Activated naive CD4-positive, alpha-beta T cell (primary cell): ENCODE measurements at places on chromosomes 7 and 10.

DNA sequence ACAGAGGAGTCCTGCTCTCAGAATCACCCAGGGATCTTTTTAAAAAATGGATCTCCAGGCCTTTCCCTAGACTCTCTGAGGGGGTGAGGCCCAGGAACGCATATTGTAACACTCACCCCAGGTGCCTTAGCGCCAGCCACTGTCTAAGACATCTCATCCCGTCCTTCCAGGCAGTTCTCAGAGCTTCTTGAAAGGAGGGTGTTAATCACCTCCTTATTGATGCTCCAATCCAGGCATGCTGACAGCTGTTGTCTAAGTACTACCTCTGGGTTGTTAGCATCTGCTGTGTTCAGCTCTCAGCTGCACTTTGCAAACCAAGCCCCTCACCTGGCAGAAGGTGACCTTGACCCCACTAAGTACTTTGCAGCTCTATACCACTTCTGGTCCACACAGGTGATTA lies 36.0 kb downstream of the KIAA1549 start:
- no peak for DNase-seq

- DNase-seq: no peak
Measured at GRCh38 chr7:7719236-7719635, 829 bp upstream of the RPA3 start.

- DNase-seq: no peak
Measured at GRCh38 chr7:131011432-131011742, 277.4 kb upstream of the KLF14 start.

DNA sequence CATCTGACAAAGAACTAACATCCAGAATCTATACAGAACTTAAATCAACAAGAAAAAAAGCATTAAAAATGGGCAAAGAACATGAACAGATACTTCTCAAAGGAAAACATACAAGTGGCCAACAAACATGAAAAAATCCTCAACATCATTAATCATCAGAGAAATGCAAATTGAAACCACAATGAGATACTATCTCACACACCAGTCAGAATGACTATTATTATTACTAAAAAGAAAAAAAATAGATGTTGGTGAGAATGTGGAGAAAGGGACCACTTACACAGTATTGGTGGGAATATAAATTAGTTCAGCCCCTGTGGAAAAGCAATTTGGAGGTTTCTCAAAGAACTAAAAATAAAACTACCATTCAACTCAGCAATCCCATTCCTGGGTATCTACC lies 89.1 kb upstream of the ADO start:
- no peak for DNase-seq

DNA sequence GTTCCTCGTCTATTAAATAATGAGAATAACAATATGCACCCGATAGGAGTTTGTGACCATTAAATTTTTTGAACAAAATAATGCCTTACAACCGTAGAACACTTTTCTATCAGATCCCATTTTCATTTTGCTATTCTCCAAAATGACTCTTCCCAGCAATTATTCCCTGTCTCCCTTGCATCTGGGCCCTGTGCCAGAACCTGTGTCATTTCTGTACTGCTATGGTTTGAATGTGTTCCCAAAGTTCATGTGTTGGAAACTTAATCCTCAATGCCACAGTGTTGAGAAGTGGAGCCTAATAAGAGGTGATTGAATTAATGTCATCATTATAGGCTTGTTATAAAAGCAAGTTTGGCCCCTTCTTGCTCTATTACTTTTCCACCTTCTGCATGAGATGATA lies 33.2 kb upstream of the SMNDC1 start:
- DNase-seq: no peak

GRCh38 chr10:31090894-31091607 lies 59.4 kb upstream of the ZNF438 start:
- no peak for DNase-seq

DNA sequence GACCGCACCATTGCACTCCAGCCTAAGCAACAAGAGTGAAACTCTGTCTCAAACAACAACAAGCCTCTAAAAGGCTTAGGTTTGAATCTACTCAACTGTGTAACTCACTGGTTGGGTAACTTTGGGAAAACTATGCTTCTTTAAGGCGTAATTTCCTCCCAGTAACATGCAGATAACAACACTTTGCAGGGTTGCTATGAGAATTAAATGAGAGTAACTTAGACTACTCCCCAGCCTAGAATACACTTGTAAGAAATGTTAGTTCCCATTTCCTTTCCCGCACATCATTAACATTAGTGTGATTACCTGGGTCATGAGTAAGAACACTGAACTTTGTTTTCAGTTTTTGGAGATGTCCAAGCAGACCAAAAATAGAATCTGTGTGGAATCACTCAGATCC lies 5.4 kb upstream of the MYPN start:
- no peak for DNase-seq

DNA sequence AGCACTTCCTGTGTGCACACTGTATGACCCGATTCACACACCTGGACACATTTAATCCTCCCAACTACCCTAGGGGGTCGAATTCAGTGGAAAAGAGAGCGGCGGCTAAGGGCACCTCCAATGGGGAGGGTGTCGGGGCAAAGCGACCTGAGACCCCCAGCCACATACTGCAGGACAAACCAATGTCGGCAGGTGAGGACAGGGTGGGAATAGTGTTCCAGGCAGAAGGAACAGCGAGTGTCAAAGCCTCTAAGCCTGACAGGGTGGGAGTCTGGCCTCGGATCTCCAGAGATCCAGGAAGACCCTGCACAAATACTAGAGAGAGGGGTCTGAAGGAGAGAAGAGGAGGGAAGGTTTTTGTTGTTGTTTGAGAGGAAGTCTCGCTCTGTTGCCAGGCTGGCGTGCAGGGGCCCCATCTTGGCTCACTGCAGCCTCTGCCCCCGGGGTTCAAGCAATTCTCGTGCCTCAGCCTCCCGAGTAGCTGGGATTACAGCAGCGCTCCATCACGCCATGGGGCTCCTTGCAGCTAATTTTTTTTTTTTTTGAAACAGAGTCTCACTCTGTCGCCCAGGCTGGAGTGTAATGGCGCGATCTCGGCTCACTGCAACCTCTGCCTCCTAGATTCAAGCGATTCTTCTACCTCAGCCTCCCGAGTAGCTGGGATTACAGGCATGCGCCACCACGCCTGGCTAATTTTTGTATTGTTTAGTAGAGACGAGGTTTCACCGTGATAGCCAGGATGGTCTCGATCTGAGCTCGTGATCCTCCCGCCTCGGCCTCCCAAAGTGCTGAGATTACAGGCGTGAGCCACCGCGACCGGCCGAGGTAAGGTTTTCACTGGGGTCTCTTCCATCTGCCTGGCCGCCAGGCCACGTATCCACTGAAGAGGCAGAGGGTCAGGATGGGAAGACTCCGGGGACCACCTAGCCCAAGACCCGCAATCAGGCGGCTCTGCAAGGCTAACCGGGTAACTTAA lies 1.2 kb upstream of the ARPC1B start:
- no peak for DNase-seq
